SK-N-DZ (cell line): ENCODE measurements at places on chromosomes 12 and 14.

DNA sequence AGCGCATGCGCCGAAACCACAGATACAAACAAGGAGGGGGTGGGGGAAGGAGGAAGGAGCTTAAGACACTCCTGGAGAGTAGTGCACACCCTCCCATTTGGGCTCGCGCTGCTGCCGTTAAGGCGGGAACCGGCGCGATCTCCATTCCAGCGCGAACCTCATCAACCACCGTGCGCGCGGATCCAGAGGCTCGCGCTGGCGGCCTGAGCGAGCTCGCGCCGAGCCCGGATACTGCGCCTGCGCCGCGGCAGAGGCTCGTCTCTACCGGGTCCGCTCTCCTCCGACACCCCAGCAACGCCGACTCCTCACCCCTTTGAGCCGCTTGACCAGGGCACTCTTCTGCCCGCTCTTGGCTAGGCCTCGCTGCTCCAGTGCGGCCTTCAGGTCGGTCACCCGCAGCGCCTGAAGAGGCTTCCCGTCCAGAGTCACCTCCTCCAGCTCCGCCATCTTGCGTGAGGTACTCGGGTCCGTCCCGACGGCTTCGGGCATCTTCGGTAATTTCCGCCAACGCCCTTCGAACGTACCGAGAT is at the start of gene ACIN1:
TSS of gene ACIN1 (minus strand) at position 471 of the 530 bp plus-strand sequence. CDS start at position 447, 24 bp downstream.
- DNase-seq: peak; percentile 91

- no peak for DNase-seq
Observed at GRCh38 chr12:89891933-89892332, 183.3 kb upstream of the ATP2B1 start.

DNA sequence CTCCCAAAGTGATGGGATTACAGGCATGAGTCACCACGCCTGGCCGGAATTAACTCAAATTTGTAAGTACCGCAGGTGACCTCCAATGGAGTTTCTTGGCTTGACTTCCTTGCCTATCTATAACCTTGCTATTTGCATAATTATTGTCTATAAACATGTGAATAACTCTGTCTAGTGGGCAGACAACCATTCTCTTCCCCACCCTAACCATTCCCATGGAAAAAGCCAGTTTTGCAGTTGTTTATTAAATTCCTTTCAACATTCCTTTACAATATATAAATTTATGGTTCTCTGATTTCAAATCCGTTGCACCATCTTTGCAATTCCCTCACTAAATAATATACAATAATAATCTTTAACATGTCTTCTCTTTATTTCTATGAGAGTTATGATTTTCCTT is 61.0 kb upstream of the ZDHHC17 start:
- DNase-seq: no peak

GRCh38 chr12:50110762-50111351 is 1.2 kb upstream of the COX14 start:
- DNase-seq: peak; percentile 57

- DNase-seq: no peak
Observed at GRCh38 chr14:38404616-38405015, 148.7 kb upstream of the CLEC14A start.

GRCh38 chr14:55399852-55400251 is 11.8 kb downstream of the ATG14 start:
- no peak for DNase-seq

- no peak for DNase-seq
Observed at GRCh38 chr12:131815131-131815530, 13.1 kb upstream of the MMP17 start.

DNA sequence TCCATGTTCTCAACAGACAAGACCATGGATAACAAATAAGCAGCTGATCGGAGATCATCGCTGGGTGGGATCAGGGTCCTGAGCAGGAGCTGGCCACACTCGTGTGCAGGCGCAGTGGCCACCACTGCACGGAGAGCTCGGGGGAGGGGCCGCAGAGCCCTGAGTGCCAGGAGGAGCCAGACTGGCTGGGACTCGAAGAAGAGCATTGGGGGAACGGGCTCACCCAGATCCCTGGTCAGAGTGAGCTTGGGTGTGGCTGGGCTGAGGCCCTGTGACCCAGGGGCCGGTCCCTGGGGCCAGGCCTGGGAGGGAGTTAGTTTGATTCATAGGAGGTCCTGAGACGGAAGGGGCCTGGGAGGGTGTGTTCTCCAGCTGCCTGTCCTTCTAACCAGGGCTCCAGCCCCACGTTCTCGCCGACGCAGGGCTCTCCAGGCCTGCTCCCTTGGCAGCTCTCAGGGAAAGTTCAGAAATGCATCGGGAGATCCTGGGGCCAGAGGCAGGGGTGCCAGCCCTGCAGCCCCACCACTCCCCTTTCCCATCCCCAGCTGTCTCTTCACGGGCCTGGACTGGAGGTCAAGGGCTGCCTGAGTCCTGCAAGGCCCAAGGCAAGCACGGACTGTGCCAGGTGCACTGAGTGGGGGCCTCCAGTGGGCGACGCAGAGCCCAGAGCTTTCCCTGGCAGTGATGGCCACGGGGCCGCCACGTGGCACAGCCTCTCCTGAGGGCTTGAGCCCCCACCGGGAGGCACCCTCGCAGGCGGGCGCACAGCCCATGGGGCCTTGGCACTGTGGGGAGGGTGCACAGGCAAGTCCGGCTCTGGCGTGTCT is 48.1 kb downstream of the FBRSL1 start:
- no peak for DNase-seq

- DNase-seq: no peak
Observed at GRCh38 chr14:53213761-53214160, 60.6 kb upstream of the DDHD1 start.

- DNase-seq: no peak
Observed at GRCh38 chr12:56222531-56222895, 791 bp upstream of the RNF41 start.

- no peak for DNase-seq
Observed at GRCh38 chr14:90842726-90843125, 26.5 kb upstream of the TTC7B start.

GRCh38 chr12:90250042-90250441 is 541.4 kb upstream of the ATP2B1 start:
- DNase-seq: no peak

GRCh38 chr12:31521964-31522363 is 69.0 kb downstream of the DENND5B start:
- DNase-seq: no peak

- DNase-seq: peak; percentile 84
Observed at GRCh38 chr12:131021154-131021541, 67.4 kb downstream of the ADGRD1 start.

DNA sequence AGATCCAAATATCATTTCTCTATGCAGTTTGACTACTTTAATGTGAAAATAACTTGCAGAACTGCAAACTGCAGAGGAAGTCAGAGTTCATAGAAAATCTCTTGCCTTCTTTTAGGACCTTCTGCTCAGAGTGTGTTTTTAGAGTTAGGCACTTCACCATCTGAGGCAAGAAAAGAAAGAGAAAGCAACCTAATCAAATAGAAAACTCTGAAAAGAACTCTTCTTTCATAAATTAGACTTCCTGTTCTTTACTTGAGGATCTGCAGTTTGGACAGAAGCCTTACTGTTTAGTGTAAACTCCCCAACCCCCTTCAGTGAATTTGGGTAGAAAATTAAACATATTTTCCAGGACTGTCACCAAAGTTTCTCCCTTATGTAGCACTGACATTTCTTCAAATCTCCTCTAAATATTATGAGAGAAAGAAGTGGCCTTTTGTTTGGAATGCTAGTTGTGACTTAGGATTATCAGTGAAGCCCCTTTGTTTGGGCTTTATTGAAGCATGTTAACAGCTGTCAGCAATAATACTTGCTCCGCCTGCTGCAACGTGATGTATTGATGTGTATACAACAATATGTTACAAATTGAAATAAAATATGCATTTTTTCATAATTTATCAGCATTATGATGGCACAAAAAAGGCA is 99.5 kb downstream of the PDZRN4 start:
- no peak for DNase-seq

DNA sequence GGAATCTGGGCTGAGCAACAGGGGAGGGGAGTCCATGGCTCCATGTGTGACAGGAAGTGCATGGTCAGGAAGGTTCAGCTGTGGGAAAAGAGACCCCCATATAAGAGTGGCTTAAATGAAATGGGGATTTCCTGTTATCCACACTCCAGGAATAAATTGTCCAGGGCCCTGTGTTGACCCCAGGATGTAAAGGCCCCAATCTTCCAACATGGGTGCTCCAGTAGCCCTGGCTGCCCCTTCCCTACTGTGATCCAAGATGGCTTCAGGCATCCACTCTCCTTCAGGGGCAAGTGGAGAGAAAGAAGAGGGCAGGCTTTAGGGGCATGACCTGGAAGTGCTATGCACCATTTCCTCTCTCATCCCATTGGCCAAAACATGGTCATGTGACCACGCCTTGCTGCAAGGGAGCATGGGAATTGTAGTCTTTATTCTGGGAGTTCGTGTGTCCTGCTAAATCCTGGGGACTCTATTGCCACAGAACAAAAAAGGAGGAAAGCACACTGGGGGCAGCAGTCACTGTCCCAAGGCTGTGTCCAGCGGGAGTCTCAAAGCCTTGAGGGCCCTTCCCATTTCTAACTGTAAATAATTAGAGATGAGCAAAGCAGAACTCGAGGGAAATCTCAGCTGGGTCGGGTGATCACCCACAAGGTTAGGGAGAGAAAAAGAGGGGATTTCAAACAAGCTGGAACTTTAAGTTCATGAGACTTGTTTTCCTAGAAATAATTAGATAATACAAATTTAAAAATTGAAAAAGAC is 289.2 kb downstream of the ADGRD1 start:
- peak; percentile 95 for DNase-seq

DNA sequence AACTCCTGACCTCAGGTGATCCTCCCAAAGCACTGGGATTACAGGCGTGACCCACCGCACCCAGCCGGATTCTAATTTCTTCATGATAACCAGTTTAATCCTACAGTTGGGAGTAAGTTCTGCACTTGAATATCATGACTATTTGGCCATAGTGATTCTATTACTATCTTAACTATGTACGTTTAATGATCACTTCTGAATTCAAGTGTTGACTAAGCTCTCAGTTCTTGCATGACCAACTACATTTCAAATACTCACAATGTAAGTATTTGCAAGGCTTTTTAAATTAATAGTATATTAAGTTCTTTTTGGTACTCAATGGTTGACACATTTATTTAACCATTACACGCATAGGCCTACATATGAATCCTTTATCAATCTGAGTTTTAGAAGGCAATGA is 17.4 kb upstream of the VPS33A start:
- DNase-seq: no peak

DNA sequence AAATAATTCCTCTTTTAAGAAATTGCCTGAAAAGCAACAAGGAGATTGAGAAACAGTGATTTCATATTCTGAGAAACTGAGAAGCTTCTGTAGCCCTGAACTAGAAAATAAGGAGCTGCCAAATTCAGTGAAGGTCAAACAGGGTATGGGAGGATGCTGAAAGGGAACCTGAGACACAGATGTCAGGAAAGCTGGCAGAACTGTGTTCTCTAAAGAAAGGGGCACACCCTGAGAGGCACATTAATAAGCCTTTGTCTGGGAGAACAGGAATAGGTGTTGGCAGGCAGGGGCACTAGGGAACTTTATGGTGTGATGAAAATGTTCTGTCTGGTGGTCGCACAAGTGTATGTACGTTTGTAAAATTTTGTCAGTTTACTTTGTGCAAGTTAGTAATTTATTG is 29.6 kb downstream of the VRK1 start:
- no peak for DNase-seq

- no peak for DNase-seq
Observed at GRCh38 chr14:102491366-102491765, 18.2 kb downstream of the ANKRD9 start.

DNA sequence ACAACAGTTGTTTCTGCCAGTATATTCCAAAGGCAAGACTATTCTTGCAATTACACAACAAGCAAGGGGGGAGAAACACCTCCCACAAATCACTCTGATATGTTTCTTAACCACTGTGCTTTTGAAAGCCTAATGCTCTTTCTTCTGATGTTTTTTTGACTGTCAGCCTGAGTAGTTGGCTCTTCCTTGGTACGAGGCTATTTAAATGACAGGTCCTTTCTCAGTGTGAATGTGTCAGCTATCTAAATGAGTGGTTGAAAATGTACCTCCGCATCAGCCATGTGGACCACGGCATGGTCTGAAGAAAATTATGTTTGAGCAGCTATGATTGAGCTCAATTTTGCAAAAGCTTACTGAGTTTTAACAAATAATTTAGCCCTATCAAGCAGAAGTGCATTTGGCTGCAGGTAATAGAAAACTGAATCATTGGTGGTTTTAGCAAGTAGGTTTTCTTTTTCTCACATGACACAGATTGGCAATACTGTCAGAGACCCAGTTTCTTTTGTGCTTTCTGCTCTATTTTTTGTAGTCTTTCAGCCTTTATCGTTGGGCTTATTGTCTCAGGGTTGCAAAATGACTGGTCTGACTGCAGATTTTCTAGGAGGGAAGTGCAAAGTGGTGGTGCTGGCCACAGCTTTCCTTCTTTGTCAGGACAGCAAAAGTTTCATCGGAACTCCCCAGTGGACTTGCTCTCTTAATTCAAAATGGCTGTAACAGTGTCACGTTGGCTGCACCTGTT is 162.8 kb downstream of the RGS6 start:
- no peak for DNase-seq

DNA sequence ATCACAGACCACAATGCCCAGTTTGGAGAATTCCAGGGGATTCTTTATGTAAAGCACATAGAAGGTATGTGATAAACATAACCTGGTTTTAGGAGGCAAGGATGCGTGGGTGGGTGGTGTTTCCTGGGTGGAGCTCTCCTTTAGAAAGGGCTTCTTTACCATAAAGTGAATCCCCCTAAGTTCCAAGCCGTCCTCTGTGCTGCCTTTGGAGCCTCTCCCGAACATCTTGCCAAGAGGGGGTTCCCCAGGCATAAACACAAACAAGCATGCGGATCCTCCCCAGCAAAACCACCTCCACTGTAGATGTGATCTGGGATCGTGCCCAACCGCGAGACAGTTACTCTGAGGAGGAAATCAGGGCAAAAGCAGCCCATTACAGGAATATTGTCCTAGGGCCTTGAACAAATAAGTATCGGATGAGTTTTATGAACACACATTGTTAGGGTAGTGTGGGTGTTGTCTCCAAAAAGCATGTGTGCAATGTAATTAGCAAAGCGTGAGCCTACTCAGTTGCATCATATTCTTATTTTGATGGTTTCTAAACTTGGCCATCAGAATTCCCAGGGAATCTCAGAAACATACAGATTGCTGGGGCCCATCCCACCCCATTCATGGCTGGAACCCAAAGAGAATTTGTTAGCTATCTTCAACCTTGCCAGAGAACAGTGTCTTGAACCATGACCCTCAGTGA is 48.8 kb upstream of the CORO1C start:
- DNase-seq: no peak
